Neural cell (in vitro differentiated cells): ENCODE measurements at places on chromosomes 12 and 14. TPM values are rescaled to one million over a fixed set of nuclear protein-coding genes. Genes with fewer than 3 reads are reported as not detected.

The KCNC2 gene
- 6.7 and 7.4 TPM in 2 replicates for polyA plus RNA-seq

The ANKS1B gene
- 65.6 and 67.3 TPM in 2 replicates for polyA plus RNA-seq

The TEX52 gene
- polyA plus RNA-seq = not detected in 2 replicates

The FOXG1 gene
- 53.5 and 54.0 TPM in 2 replicates for polyA plus RNA-seq

The DAD1 gene
- polyA plus RNA-seq = 297 and 369 TPM in 2 replicates

The IL22 gene
- polyA plus RNA-seq = not detected in 2 replicates

The ABHD4 gene
- polyA plus RNA-seq = 2.6 and 3.0 TPM in 2 replicates

The SLC2A13 gene
- 10.7 and 11.1 TPM in 2 replicates for polyA plus RNA-seq

The AQP6 gene
- not detected in 2 replicates for polyA plus RNA-seq

The KRT71 gene
- polyA plus RNA-seq = not detected in 2 replicates

The VWF gene
- polyA plus RNA-seq = not detected in 2 replicates

The PZP gene
- not detected in 2 replicates for polyA plus RNA-seq

The SRGAP1 gene
- polyA plus RNA-seq = 4.8 and 30.9 TPM in 2 replicates

The ADCY4 gene
- not detected in 2 replicates for polyA plus RNA-seq

The SERPINA10 gene
- polyA plus RNA-seq = not detected in 2 replicates

The AMDHD1 gene
- polyA plus RNA-seq = 0.20 TPM in 1 of 2 replicates, not detected in the other

The SERPINA3 gene
- polyA plus RNA-seq = not detected in 2 replicates

The APOF gene
- not detected in 2 replicates for polyA plus RNA-seq

The LRRIQ1 gene
- polyA plus RNA-seq = 11.1 and 11.8 TPM in 2 replicates

The GPR84 gene
- not detected in 2 replicates for polyA plus RNA-seq

The PLCZ1 gene
- not detected in 2 replicates for polyA plus RNA-seq

The NR1H4 gene
- polyA plus RNA-seq = not detected in 2 replicates

The ACVRL1 gene
- not detected in 2 replicates for polyA plus RNA-seq

The NPAS3 gene
- polyA plus RNA-seq = 0.64 and 1.3 TPM in 2 replicates

The ZDHHC22 gene
- polyA plus RNA-seq = 4.3 and 5.1 TPM in 2 replicates

The OAS1 gene
- not detected in 2 replicates for polyA plus RNA-seq

The TAMALIN gene
- polyA plus RNA-seq = 5.4 and 6.1 TPM in 2 replicates

The SERPINA12 gene
- polyA plus RNA-seq = not detected in 2 replicates

The RNASE7 gene
- polyA plus RNA-seq = not detected in 2 replicates

The COX8C gene
- polyA plus RNA-seq = not detected in 2 replicates

The CLEC9A gene
- not detected in 2 replicates for polyA plus RNA-seq
